ENCODE measurements at places on chromosomes 16 and 17.
A peak's percentile ranks its signal among the peaks of the same experiment; 100 is the strongest.

GRCh38 chr17:36722903-36723263, 121.5 kb downstream of the MRM1 start:
- DNase-seq = no peak

GRCh38 chr16:84885342-84885910, 65.6 kb downstream of the CRISPLD2 start:
- DNase-seq = no peak

DNA sequence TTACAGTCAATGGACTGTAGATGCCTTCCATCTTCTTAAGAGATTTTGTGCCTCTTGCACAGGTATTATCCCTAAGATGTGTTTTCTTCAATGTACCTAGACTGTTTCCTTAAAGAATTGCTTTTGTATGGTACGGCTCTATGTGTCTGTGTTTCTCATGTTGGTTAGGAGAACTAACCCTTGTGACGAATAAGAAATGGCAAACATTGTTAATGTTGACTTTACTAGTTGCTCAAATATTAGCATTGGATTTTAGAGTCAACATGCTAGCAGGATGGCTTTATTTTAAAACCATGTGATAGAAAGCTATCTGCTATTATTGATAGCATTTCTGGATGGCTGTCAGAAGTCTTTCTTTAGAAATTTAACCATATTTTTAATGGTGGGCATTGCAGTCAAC, 34.5 kb downstream of the WWOX start:
- no peak for DNase-seq

DNA sequence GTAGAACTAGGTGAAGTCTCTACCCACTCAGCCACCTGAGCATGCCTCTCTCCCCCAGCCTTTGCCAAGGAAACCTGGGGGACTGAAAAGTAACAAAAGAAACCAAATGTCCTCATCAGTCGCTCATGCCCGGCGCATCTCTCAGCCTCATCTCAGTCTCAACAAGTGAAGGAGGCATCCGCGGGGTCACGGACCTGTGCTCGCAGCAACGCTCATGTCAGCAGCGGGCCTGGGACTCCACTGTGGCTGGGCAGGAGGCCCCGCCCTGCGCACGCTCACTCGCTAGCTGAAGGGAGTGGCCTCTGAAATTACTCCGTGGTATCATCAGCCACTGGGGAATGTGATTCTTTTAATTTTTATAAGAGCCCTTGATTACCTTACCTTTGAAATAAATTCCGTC, 31.3 kb downstream of the MAP1LC3B start:
- DNase-seq = no peak

- peak; percentile 32 for DNase-seq
Observed at GRCh38 chr16:29974291-29975133, 844 bp downstream of the TAOK2 start.

DNA sequence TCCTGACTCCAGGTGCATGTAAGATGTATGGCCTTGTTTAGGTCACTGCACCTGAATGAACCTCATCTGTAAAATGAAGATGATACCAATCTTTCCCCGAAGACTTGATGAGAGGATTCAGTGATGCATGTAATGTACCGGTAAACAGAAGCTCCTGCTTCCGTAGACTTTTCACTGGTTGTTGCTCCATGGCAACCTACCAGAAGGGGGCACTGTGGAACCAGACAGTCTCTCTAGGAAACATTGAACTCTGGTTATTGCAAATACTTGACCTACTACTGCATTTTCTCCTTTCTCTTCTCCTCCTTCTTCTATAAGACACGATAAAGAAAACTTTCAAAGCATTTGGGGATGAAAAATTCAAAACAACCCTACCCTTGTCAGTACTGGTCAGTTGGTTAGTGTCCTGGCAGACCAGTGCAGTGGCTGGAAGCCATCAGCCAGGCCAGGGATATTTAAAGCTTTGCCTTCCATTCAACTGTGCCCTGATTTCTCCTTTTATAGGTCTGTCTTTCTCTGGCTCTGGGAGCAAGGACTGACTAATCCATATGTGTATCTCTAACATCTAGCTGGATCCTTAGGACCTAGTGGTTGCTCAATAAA, 667.4 kb upstream of the SALL1 start:
- no peak for DNase-seq

- DNase-seq = no peak
Observed at GRCh38 chr17:48159232-48159631, 51.7 kb downstream of the SNX11 start.

DNA sequence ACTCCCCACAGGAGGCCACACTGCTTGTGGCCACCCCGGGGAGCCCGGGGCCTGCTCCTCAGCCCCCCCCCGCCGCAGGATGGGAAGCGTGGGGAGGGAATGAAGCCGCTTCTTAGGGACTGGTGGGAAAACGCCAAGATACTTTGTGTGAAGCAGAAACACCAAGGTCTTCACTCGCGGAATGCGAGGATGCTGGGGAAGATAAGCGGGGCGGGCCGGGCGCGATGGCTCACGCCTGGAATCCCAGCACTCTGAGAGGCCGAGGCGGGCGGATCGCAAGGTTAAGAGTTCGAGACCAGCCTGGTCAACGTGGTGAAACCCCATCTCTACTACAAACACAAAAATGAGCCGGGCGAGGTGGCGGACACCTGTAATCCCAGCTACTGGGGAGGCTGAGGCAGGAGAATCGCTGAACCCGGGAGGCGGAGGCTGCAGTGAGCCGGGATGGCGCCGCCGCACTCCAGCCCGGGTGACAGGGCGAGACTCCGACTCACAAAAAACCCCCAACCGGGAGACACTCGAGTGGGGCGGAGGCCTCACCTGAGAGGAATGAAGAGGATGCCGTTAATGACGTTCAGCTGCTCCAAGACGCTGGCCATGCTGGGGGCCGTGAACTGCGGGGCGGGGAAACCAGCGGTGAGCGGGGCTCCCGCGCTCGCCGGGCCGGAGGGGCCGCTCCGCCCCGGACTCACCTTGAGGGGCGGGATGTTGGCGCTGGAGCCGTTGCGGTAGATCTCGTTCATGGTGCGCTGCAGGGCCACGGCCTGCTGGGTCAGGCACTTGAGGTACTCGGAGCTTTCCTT, 20.3 kb downstream of the CLUH start:
- DNase-seq = peak; percentile 16

DNA sequence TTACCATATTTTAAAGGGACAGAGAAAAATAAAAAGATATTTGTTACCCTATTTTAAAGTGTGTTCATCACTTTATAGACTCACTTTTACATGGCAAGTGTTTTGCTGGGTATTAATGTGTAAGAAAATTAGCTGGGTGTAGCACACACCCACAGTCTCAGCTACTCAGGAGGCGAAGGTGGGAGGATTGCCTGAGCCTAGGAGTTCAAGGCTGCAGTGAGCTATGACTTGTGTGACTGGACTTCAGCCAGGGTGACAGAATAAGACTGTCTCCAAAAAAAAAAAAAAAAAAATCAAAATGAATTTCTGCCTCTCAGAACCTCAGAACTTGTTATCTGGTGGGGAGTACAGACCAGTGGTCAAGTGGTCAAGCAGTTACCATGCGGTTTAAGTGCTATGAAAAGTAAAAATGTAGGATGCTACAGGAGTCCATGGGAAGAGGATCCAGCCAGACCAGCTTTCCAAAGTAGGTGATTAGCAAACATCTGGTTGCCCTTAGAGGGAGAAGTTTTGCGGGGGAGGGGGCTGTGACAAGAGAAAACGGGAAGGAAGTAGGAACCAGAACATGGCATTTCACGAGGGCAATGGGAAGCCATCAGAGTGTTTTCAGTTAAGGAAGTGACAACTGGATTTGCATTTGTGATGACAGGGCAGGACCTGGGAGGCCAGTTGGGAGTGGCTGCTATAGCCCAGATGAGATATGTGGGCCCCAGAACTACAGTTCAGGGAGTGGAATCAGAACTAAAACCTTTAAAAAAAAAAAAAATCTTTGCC, 13.9 kb downstream of the CNEP1R1 start:
- no peak for DNase-seq

DNA sequence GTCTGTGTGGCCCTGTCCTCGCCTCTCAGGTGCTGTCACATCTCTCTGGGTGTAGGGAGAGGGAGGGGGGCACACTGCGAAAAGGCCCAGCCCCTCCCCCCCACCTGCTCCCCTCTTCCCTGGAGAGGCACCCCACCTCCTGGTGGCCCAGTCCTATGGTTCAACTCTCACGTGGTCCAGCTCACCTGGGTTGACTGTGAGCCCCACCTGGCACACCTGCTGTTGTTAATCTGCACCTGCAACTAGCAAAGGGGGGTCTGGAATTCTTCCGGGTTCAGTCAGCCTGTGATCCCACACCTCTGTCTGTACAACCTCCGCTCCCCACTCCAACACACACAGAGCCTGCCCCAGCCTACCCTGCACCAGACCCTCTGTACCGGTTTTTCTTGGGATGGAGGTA, 2.0 kb upstream of the SYNGR2 start:
- no peak for DNase-seq

GRCh38 chr16:75481475-75481874, 13.8 kb downstream of the CHST6 start:
- no peak for DNase-seq

DNA sequence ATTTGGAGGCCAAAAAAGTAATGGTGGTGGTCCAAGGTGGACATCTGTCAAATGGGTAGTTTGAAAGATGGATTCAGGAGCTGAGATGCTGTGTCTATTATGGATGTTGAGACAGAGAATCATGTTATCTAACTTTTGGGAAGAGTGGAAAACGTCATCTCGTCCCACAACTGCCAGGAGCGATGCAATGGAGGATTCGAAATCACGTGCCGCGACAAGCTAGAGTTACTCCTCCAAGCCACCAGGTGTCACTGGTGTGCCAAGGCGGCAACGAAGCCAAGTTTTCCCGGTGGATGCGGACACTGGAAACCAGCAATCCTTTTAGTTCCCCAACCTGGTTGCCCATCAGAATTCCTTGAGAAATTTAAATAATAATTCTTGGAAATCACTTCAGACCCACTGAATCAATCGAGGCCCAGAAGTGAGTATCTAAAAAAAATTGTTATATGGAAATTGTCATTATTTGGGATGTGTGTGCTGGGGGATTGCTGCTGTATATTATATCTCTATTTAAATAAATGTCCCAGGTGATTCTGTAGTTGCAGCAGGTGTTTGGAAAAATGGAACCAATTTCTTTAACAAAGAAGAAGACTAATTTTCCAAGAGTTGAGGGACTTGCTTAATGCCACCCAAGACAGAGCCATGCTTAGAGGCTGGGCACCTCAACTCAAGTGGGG, 206.1 kb downstream of the HAPSTR1 start:
- no peak for DNase-seq

DNA sequence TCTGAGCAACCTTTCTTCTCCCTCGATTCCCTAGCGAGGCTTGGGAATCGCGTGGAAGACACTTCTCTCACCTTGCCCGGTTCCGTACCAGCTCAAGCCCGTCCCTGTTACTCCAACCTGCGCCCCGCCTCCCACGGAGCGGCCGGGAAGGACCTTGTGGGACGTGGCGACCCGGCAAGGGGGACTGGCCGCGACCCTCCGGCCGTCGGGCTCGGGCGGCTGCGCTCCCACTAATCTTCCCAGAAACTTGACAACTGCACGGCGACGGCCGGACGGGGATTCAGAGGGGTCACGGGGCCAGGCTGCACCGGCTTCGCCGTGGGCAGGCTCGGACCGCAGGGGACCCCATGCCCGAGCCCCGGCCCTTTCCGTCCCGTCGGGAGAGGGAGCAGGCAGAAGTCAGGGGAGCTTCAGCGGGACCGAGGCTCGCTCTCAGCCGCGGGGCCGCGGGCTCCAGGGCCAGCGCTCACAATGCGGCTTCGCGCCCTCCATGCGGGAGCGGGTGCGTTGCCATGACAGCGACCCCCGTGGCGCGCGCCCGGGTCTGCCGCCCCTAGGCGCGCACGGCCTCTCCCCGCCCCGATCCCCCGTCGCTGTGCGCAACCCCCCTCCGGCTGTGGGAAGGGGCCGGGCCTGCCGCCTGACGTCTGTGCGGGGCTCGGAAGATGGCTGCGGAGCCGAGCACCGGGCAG, at the start of gene SGSM2:
TSS of gene SGSM2 (plus strand) at position 650 of the 692 bp plus-strand sequence. CDS start 188 bp downstream, outside the sequence.
- peak; percentile 80 for DNase-seq
